ENCODE measurements at places on chromosomes 1 and 21.

DNA sequence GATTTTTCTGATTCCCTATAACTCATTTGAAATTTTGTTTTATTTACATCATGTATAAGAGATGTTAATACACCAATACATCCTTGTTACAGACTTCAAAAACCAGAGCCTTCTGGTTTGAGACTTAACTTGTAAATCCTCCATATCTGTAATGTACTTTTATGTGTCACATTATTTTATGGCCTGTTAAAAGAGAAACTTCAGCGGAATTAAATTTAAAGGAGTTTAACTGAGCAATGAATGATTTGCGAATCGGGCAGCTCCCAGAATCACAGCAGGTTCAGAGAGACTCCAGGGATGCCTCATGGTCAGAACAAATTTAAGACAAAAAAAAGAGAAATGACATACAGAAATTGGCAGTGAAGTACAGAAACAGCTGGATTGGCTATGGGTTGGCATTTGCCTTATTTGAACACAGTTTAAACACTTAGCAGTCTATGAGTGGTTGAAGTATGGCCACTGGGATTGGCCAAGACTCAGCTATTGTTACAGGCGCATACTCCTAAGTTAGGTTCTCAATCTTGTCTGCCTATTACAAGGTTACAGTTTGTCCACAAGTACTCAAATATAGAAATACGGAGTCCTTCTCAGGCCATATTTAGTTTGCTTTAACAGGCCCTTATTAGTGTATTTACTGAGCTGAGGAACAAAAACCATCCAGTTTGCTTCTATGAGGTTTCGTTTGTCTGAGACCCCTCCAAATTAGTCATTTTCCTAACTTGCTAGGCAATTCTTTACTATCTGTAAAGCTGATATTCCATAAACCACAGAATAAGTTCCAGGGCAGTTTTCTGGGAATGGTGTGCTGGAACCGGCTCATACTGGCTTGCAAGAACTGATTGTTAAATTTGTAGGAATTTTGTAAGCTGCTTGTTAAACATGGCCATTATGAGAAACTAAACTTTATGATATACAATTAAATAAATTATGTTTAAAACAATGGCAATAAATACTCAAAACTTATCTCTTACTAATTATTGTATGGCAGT, 56.2 kb upstream of the WDR26 start:
- no peak for DNase-seq

GRCh38 chr1:94672001-94672400, 130.4 kb upstream of the F3 start:
- no peak for DNase-seq

- no peak for DNase-seq
Observed at GRCh38 chr1:62107923-62108322, 86.7 kb upstream of the L1TD1 start.

DNA sequence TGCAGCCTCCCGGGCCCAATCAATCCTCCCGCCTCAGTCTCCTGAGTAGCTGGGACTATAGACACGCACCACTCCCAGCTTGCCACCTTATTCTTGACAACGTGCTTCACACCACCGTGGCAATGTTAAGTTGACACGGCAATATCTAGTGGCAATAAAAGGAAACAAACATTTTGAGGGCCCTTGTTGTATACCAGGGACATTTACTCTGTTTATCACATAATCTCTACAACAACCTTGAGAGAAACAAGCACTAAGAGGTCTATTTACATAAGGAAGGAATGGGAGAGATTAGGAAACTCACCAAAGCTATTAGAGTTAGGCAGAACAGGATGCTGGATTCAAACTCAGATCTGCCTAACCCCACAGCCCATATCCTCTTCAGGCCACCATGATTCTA, 3.1 kb downstream of the KLHDC8A start:
- no peak for DNase-seq

GRCh38 chr1:116891396-116892079, 18.2 kb upstream of the PTGFRN start:
- no peak for DNase-seq

DNA sequence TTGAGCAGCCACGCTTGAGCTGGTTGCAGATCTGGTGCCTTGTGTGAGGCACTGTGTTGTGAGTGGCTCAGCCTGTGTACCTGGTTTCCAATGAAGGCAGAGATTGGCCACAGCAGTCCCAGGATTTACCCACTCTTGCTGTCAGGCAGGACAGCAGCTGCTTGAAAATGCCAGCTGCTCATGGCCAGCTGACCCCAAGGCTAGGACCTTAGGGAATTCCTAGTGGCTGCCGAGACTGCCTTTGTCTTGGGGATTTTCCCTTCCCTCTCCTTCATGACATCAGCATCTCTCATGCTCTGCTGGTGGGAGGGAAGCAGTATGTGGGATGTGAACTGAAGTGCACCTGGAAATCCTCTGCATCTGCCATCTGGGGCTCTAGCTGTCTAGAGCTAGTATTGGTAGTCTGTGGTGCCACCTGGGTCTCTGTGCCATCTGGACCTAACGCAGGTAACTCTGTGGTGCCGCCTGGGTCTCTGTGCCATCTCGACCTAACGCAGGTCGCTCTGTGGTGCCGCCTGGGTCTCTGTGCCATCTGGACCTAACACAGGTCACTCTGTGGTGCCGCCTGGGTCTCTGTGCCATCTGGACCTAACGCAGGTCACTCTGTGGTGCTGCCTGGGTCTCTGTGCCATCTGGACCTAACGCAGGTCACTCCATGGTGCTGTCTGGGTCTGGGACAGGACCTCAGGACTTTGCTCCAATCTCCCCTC, 3.8 kb upstream of the LRRC47 start:
- DNase-seq, result no peak

- no peak for DNase-seq
Observed at GRCh38 chr1:111501645-111502044, 1.8 kb downstream of the ADORA3 start.

DNA sequence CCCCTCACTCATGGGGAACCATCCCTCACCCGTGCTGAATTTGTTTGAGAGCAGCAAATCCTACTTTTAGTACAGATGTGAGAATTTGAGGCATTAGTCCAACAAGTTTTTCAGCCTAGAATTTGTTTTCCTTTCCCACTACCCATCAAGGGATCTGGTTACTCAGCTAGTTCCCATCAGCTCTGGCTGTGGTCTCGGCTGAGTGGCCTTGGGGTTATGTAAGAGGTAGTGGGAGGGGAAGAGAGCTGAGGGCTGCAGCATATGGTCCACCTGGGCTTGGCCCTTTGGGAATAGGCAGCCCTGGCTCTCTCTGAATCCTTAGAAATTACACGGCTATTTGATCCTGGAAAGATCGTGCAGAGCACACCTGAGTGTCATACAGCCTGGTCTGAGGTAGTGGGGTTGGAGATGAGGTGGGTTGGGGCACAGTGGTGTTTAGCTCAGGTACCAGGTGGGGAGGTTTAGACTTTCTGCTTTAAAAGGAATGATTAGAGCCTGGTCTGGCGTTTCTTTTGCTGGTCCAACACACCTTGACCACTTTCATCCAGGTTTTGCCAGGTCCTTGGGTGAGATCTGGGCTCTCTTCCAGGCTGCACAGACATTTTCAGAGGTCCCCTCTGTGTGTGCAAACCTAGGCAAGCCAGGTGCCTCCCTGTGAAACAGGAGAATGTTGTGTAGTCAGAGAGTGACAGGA, 4.2 kb downstream of the GSTM4 start:
- DNase-seq, result no peak

DNA sequence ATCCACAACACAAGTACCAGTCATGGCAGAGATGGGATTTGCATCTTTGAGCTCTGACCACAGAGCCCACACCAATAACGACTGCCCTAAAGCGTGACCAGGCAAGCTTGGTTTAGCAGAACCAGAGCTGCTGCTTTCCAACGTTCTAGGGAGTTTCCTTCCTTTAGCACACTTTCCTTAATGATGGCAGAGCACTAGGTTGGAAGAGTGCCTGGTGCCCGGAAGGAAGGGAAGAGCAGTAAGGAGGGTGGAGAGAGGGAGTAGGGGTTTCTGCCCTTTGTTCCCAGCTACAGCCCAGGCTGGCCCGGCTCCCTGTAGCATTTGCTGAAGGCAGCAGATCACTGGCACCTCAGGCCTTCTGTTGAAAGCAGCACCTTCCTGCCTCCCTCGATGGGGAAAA, 6.1 kb upstream of the EVA1C start:
- DNase-seq, result no peak

DNA sequence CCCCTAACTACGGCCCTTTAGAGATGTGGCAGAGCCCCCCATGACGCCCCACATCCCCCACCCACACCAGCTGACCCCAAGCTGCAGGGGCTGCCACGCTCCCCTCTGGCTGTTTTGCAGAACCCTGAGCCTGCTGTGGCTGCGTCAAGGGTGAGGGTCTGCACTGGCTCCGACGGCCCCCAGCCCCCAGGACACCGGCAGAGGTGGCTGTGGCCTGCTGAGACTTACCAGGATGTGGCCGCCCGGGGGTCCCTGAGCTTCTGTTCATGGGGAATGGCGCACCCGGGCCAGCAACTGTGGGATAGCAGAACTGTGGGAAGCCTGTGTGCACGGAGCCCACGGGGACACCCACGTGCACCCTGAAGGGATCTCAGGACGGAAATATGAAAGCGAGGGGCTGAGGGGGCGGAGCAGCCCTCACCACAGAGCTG, 12.8 kb upstream of the RNF223 start:
- DNase-seq, result no peak

GRCh38 chr1:221908573-221908972, 166.7 kb upstream of the DUSP10 start:
- no peak for DNase-seq

- DNase-seq, result no peak
Observed at GRCh38 chr21:32185726-32186125, 93.1 kb downstream of the MIS18A start.

DNA sequence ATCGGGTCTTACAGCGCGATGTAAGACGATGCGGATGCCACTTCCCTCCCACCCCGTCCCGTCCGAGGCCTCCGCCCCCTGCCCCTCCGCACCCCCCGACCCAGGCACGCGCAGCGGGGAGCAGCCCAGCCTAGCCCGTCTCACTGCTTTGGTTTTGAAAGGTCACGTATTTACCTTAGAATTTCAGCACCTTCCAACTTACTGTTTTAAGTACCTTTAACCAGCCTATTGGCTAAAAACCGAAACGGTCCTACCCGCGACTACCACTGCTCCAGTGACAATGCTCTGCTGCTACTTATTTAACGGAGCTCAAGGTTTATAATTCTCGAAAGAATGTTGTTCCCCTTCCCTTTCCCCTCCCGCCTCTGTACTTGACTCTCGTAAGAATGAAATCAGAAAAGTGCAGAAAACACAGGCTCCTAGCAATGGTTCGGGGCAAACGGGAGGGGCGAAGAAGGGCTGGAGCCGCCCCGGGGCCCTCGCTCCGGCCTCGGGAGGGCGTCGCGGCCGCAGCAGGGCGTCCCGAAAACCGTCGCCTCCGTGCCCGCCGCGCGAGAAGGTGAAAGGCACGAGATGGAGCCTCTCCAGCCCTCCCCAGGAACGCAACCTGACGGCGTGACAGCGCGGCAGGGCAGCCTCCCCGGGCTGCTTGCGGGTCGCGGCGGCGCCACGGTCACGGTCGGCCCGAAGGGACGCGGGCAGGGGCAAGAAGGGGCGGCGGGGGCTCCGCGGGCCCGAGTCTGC, 667 bp downstream of the TMEM50B start:
- DNase-seq, result no peak

GRCh38 chr21:30329203-30329875, 8.2 kb downstream of the KRTAP27-1 start:
- no peak for DNase-seq

DNA sequence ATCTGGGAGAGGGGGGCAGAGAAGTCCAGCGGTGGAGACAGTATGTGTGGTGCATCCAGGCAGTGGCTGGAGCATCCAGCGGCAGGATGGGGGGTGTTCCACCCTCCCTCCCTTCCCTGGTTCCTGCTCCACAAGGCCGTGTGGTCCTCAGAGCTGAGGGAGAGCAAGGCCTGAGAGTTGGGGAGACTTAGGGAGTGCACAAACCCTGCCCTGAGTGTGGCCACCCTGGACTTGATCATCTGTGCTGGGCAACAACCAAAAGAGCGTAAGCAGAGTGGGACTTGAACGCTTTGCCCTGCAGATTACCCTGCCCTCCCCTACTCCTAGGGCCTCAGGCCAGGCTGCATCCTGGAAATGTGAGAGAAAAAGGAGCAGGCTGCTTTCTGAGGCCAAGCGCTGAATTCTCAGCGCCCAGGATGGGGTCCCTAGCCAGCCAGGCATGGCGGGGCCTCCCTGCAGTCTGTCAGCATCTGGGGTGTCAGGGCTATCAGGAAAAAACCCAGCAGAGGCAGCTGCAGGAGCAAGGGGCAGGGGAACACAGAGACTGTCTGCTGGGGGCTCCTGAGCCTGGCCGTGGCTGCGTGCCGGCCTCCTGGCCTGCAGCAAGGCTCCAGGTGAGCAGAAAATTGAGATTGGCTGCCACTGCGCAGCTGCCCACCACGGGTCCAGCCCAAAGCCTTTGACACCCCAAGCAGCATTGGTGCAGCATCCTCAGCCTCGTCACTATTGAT, 266.2 kb downstream of the NPHP4 start:
- DNase-seq, result no peak

GRCh38 chr21:32674038-32674437, 53.8 kb downstream of the SYNJ1 start:
- DNase-seq, result no peak
